ENCODE measurements at places on chromosomes 5 and 9.
A peak's percentile ranks its signal among the peaks of the same experiment; 100 is the strongest.

DNA sequence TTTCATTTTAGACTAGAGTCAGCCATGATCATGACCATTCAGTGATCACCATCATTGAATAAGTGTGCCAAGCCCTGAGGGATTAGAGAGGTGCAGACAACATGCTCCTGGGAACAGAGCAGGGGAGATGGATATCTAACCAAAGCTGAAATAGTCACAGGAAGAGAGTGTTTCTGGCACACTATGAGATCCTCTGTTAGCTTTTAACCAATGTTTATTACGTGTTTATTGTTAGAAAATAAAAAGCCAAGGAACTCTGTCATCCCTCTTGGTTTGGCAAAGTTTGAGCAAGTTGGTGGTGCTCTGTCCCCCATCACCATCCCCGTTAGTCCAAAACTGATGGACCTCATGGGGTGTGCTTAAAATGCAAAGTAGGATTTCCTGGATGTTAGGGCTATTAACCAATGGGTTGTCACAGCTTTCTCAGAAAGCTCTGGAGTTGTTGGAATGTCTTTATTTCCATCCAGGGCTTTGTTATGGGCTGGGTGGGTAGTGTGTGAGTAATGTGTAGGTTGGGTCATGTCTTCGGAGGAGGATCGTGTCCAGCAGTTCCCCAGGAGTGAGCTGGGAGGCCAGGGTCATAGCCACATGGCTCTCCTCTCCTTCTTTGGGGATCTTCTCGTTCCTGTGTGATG lies 34.9 kb downstream of the SLC28A3 start:
- no peak for DNase-seq

DNA sequence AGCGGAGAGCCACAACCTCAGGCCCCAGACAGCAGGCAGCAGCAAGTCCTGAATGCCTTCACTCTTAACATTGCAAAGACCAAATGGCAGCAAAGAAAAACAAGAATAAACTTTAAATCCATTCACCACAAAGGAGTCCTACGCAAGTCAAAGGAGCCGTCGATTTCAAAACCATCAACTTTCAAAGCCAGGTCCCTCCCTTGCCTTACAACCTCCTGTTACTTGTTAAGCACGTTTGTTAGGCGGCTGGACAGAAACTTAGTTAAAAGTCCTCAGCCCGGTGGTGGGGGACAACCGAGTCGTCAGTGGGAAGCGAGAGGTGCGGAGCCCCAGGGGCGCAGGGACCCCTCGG lies 938 bp downstream of the LPAR1 start:
- no peak for DNase-seq

DNA sequence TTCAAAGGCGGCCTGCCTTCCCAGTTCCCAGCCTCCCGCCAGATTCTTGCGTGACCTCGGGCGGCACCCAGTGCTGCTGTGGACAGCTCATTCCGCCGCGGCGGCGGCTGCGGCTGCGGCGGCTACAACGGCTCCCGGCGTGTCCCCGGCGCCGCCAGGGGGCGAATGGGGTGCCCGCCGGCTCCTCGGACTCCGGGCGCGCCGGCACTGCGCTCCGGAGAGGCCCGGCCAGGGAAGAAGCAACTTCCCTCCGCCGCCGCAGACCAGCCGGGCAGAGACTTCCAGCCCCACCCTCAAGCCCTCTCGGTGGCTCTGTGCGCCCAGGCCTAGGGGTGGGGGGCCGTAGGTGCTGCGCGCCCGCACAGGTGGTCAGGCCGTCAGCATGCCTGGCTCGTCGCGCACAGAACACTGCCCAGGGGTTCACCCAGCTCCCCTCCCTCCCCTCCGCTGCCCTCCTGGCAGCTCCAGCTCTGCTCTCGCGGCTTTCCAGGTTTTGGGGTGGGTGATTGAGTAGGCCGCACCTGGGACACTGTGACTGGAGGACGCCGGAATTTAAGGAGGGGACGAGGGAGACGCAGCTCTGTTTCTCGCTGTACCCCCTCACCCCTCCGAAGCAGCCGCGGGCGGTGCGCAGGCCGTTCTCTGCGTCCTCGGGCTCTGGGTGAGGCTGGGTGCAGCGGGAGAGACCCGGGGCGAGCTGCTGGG lies 20.2 kb downstream of the IGIP start:
- peak; percentile 41 for DNase-seq

GRCh38 chr5:130216286-130216685 lies 312.0 kb downstream of the CHSY3 start:
- no peak for DNase-seq

DNA sequence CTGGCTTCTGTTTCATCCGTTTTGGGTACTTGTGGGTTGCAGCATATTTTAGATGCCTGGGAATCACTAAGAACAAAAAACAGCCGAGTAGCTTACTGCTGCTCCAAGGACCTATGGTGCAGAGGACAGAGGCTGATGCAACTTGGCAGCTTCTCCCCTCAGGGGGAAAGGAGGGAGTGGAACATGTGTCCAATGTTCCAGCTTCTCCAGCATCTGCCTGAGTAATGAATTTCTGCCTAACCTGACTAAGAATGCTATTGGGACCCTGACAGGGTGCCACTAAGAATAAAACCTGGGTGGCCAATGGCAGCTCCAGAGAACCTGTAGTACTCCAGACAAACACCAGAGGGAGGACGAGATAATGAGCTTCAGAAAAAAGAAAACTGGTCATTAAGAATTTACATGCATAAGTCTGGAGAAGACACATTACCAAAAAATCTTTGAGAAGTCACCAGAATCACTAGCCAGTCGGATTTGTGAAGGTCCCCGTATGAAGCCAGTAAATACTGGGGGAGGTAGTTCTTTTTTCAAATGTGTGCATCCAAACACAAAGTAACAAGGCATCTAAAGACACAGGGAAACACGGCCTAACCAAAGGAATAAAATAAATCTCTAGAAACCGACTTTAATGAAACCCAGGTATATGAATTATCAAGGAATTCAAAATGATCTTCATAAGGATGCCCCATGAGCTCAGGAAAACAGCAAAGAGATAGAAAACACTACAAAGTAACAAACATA lies 293.5 kb downstream of the HINT1 start:
- peak; percentile 3 for DNase-seq

DNA sequence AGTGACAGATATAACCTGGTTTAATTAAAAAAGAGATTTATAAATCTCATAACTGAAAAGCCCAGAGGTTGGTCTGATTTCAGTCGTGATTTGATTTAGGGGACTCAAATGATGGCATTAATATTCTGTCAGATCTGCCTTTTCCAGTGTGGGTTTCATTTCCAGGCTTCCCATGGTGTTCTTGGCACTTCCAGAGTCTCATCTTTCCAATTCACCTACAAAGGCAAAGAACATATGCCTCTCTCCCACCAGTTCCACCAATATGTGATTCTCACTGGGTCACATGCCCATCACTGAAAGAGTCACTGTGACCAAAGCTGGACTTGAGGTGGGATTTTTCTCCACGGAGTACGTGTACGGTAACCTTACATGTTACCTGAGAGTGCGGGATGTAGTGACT lies 137.4 kb upstream of the IL12B start:
- DNase-seq = no peak
